Panc1 (cell line): ENCODE measurements at places on chromosomes 1 and 21. TPM values are rescaled to one million over a fixed set of nuclear protein-coding genes. Genes with fewer than 3 reads are reported as not detected.

DNA sequence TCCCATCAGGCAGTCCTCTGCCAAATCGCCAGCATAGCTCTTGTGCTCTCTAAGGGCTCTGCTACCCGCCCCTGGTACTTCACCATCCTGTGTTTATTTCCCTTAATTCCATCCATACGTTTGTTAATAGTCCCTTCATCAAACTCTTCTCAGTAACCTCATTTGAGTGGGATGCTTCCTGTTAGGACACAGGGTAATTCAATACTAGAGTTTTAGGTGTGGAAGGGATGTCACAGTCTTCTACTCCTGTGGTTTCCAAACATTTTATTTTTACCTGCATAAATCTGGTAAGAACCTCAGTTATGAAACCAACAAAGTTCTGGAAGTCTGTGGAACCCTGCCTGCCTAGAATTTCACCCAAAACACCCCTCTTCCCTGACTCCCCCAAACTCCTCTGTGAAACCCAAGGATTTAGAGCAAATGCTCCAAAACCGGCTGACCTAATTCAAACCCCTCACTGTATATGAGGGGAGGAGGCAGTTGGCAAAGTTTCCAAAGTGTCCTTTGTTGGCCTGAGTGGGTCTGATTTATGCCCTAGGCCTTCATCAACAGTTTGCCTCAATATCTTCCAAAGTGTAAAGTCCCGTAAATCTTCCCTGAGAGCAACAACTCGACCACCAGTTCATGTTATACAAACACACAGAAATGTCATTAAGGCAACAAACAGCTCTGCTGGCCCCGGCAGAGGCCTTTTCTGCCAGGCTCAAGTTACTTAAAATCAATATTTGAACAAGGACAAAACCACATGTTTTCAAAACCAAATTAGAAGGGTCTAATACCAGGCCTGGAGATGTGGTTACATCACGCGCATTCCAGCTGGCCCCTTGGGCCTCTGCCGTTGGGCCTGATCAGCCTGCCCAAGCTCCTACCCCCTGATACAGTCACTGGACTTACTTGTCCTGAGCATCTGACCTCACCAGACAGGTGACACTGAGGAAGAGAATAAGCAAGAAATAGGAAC, 82.4 kb upstream of the FGGY start:
- H3K27me3 ChIP-seq = no peaks in the 10 kb centered on the region
- no peaks in the 10 kb centered on the region for H3K36me3 ChIP-seq
- H3K27ac ChIP-seq = no peak overlapping the region
- no peaks in the 10 kb centered on the region for H3K4me1 ChIP-seq
- H3K4me3 ChIP-seq = no peak overlapping the region
- DNase-seq = no peak

- no peak overlapping the region for H3K4me3 ChIP-seq
- H3K36me3 ChIP-seq = no peaks in the 10 kb centered on the region
- H3K27me3 ChIP-seq = no peaks in the 10 kb centered on the region; the same call in 1 of the 2 replicates
- H3K27ac ChIP-seq = no peak overlapping the region
- DNase-seq = no peak
These were observed 84.7 kb downstream of the PDE9A start for GRCh38 chr21:42737951-42738590.

SZT2 gene
- total RNA-seq = 40.2 TPM

- H3K36me3 ChIP-seq = no peaks in the 10 kb centered on the region
- H3K4me1 ChIP-seq = no peaks in the 10 kb centered on the region
- H3K4me3 ChIP-seq = no peak overlapping the region
- DNase-seq = no peak
- H3K27me3 ChIP-seq = 0 out of 2 replicates have a peak, but pooled peaks cover 4% of the 10 kb centered on the region
These were observed 95.6 kb upstream of the C8B start for GRCh38 chr1:57061369-57061768.

- H3K4me3 ChIP-seq = no peak overlapping the region
- no peak overlapping the region for H3K27ac ChIP-seq
- H3K36me3 ChIP-seq = no peaks in the 10 kb centered on the region
These were observed 84.9 kb downstream of the SIM2 start for GRCh38 chr21:36783612-36784374.

SLAMF6 gene
- total RNA-seq = not detected

DNA sequence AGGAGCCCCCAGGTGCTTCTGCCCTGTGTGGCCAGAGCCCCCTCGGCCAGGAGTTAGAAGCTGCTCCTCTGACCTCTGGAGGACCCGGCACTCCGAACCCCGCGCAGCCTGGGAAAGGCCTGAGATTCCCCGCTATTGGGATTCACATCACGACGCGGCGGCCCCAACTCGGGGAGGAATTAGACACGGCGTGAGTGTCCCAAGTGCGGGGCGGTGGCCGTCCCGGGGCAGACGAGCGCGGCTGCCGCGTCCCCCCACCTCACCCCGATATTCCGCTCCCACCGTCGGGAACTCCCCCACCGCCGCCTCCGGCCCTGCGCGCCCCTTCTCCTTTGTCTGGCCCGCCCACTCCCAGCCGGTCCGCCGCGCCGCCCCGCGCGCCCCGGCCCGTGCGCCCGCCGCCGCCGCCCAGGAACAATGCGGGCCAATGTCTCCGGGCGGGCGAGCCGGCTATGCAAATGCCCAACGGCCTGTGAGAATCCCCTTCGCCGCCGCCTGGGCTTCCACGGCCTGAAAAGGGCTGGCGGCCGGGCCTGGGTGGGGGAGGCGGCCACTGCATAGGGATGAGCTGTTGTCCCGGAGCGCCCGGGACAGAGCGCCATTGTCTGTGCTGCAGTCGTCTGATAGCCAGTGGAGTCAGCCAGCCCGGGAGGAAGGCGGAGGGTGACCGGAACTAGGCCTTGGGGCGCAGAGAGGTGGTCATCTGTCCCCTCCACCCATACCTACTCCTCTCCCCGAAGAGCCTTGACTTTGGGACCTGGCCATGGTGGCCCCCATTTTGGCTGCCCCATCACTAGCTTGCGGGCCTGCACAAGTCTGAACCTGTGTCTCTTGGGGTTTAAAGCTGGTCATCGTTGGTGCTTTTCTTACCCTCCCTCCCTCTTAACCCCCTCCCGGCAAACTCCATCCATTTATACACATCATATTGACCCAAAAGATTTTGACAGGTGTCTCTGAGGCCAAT, 19.4 kb downstream of the RHBG start:
- no peak overlapping the region for H3K27ac ChIP-seq
- no peak for DNase-seq
- no peaks in the 10 kb centered on the region for H3K36me3 ChIP-seq
- H3K27me3 ChIP-seq = no peaks in the 10 kb centered on the region
- no peak overlapping the region for H3K4me3 ChIP-seq
- no peaks in the 10 kb centered on the region for H3K4me1 ChIP-seq

IVL gene
- total RNA-seq = not detected
